Left ventricle myocardium superior (tissue), 1 donor: ENCODE measurements at places on chromosomes 2 and 18. TPM values are rescaled to one million over a fixed set of nuclear protein-coding genes. Genes with fewer than 3 reads are reported as not detected.

DNA sequence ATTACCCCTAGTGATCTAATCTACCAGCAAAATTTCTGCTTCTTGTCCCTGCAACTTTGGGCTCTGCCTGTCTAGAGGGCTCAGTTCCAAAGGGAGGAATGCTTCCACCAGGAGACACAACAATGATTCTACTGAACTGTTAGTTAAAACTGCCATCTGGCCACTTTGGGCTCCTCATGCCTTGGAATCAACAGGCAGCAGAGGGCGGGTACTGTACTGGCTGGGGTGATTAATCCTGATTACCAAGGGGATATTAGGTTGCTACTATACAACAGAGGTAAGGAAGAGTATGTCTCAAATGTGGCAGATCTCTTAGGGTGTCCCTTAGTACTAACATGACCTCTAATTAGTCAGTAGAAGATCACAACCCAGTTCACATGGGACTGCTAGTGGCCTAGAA lies 21.4 kb downstream of the HADHA start:
- no peak for DNase-seq

GRCh38 chr18:27110319-27110718 lies 74.8 kb downstream of the CHST9 start:
- no peak for DNase-seq

- no peak for DNase-seq
These were observed 2.8 kb downstream of the KCTD1 start for GRCh38 chr18:26545335-26546123.

Gene SERPINB3
- not detected for total RNA-seq
